ENCODE measurements at places on chromosomes 13 and 19. TPM values are rescaled to one million over a fixed set of nuclear protein-coding genes. Genes with fewer than 3 reads are reported as not detected.

DNA sequence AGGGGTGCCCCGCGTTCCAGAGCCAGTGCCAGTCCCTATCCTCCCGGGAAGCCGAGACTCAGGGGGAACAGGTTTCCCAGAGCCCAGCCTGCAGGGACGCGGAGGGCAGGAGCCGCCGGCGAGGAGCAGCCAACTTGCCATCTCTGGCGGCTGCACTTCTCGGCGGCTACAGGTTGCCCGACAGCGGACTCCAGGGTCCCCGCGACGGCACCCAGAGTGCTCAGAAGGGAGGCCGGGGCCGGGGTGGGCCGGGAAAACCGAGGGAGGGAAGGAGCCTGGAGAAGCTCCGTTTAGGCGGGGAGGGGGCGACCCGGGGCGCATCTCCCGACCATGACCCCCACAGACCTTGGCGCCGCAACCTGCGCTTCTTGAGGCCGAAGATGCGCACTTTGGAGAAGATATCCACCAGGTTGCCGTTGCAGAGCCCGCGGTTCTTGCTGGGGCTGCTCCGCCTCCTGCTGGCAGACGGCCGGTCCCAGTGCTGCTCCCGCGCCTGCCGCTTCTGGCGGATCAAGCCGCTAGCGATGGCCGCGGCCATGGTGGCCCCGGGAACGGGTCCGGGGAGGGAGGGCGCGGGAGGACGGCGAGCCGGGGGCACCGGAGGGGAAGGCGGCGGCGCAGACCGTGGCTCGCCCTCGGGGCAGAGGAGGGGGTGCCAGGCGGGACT, 463.8 kb downstream of the ITGBL1 start:
- DNase-seq = no peak

GRCh38 chr13:27834095-27834494, 41.8 kb downstream of the GSX1 start:
- no peak for DNase-seq

DNA sequence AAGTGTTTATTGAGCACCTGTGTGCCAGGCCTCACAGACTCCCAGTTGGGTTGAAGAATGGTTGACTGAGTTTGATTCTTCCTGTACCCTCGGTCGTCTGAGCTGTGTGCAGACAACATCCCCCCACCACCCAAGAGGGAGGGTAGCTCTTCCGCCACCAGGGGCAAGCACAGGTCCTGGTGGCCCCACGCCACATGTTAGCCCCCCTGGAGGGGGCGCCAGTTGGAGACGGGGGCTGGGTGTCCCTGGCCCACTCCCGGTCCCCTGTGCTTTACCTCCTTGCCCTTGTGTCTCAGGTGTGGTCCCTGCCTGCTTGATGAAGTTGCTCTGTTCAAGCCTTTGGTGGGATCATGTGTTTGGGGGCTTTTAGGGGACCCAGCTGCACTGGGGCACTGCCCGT, 27.2 kb downstream of the COLGALT1 start:
- DNase-seq = no peak

Gene ZNF534
- 1.2 TPM for polyA plus RNA-seq

Gene NDUFA13
- polyA plus RNA-seq = 225 TPM

Gene TUBA3C
- not detected for polyA plus RNA-seq

DNA sequence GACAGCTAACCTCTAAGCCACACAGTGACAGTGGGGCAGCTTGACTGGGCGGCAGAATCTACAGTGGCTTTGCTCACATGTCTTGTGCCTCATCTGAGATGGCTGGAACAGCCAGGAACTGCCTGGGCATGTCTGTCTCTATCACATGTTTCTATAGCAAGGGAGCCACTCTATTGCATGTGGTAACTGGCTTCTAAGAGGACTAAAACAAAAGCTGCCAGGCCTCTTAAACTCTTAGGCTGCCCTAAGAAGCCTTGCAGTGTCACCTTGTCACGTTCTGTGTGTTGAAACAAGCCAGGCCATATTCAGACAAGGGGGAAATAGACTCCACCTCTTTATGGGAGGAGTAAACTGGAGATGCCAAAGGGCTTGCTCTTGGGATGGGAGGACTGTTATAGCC, 122.9 kb upstream of the MAB21L1 start:
- DNase-seq = no peak

GRCh38 chr19:29187676-29188075, 25.3 kb downstream of the UQCRFS1 start:
- no peak for DNase-seq

- DNase-seq = no peak
These were observed 5.7 kb upstream of the NFIC start for GRCh38 chr19:3360421-3361383.

GRCh38 chr13:71338070-71338469, 528.9 kb downstream of the DACH1 start:
- no peak for DNase-seq

DNA sequence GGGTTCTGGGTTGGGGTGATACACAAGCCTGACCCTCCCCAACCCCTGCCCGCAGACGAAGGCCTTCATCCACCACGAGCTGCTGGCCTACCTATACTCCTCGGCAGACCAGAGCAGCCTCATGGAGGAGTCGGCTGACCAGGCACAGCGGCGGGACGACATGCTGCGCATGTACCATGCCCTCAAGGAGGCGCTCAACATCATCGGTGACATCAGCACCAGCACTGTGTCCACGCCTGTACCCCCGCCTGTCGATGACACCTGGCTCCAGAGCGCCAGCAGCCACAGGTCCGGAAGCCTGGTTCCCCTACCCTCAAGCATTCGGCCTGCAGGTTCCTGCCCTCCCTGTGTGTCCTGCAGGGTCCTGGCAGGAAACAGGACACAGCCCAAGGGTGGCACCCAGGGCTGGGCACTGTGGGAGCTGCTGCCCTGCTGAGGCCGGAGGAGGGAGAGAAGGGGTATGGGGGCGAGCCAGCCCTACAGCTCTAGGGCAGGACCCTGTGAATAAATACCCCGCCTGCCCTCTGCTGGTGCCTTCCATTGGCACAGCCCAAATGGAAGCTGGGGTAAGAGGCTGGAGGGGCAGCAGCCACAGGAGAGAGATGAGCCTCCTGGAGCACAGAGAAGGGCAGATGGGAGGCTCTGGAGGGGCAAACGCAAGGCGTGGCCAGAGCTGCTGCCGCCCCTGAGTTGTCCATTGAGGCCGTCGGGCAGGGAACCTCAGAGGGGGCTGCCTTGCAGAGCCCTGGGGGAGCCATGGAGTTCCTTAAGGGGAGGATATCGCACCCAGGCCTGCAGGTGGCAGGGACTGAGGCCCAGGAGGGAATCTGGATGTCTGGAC, 6.8 kb downstream of the TMED1 start:
- DNase-seq = no peak
